Activated T-cell treated with anti-CD3 and anti-CD28 coated beads for 1 hour (primary cell): ENCODE measurements at places on chromosomes 1 and 21.

- no peak for DNase-seq
Observed at GRCh38 chr21:43658769-43659135, 536 bp downstream of the HSF2BP start.

- DNase-seq = no peak
Observed at GRCh38 chr1:166908942-166909341, 32.9 kb upstream of the TADA1 start.

- DNase-seq = peak; percentile 9
Observed at GRCh38 chr1:116503546-116504307, 67.1 kb downstream of the CD58 start.

- DNase-seq = no peak
Observed at GRCh38 chr1:209404577-209404976, 178.9 kb upstream of the CAMK1G start.

DNA sequence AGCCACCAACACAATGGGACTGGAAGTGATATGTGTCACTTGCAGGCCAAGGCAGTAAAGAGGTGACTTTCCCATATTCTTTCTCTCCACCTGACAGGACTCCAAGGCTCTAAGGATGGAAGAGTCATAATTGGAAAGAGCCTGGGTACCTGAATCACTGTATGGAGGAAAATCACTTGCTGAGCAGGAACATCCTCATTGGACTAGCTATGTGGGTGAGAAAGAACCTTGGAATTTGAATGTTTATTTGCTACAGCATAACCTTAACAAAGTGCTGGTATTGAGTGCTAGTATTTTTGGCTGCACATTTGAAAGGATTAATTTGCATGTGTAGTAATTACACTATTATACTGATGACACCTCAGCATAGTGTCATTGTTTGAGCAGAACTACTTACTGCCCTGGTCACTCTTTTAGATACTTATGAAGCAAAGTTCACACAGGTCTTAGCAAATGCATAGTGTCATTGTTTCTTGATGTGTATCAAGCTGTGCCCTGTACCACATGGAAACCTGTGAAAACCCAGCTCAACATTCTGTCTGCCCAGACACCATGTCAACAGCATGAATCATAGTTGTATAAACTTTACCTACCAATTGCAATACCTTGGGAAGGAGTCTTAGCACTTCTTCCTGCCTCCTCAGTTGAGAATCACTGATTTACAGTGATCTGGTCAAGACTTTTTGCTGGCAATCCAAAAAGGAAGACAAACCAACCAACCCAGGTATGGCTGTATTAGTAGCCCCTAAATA is 5.1 kb upstream of the S100A10 start:
- no peak for DNase-seq

- DNase-seq = no peak
Observed at GRCh38 chr1:181674617-181675016, 191.3 kb downstream of the CACNA1E start.

- peak; percentile 24 for DNase-seq
Observed at GRCh38 chr21:34722684-34723300, 54.0 kb downstream of the CLIC6 start.

DNA sequence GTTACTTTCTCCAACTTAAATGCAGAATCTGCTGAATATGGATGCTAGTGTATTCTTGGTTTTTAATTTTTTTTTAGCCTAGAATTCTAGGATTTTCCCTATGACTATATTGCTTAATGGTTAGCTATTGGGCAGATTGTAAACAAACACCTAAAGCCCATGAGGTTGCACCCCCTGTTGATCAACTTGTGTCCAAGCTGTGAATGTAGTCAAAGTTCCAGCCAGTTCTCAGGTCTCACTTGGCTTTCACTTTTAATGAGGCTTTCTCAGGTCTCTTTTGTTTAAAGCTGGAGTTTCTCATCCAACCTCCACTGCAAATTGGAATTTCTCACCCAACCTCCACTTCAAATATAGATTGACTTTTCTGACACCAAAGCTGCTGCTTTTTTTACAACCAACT is 35.9 kb downstream of the FCER1A start:
- DNase-seq = no peak

DNA sequence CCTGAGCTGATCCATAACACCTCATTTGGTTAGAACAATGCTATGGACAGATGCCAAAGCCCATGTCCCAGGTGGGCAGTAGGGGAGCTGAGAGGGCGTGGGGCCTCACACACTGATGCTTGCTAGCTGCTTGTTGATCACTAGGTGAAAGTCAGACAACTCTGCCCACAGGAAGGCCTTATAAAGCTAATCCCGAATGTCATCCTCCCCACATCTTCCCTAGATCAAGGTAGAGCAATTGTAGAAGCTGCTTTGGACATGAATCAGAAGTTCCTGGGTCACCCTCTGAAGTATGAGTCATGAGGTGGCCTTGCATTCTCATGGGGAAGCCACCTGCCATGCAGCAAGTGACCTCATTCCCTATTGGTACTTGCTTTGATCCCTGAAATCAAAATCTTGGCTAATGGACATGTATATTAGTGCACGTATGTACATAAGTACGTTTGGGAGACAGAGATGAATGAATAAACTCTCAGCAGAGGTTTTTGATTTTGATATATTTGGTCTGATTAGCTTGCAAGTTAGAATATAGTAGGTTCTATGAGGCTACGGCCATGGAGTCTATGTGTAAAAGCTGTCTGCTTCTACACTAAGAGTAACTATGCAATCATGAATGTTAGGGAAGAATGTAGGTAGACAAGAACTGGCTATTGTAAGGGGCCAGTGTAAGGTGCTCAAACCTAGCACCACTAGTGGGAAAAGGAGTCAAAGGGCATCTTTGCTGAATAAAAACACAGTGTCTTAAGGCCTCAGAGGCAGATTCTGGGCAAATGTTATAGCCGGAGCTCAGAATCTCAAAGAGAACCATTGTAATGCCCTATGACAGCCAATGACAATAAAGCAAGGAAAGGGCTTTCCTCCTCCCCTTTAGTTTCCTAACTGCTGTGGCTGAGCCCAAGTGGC is 52.6 kb downstream of the ABCA4 start:
- no peak for DNase-seq

GRCh38 chr1:23129846-23130245 is 38.8 kb downstream of the LUZP1 start:
- DNase-seq = no peak

GRCh38 chr1:200316148-200316803 is 93.6 kb downstream of the ZNF281 start:
- DNase-seq = no peak

- no peak for DNase-seq
Observed at GRCh38 chr1:244046907-244047611, 4.0 kb upstream of the ZBTB18 start.

DNA sequence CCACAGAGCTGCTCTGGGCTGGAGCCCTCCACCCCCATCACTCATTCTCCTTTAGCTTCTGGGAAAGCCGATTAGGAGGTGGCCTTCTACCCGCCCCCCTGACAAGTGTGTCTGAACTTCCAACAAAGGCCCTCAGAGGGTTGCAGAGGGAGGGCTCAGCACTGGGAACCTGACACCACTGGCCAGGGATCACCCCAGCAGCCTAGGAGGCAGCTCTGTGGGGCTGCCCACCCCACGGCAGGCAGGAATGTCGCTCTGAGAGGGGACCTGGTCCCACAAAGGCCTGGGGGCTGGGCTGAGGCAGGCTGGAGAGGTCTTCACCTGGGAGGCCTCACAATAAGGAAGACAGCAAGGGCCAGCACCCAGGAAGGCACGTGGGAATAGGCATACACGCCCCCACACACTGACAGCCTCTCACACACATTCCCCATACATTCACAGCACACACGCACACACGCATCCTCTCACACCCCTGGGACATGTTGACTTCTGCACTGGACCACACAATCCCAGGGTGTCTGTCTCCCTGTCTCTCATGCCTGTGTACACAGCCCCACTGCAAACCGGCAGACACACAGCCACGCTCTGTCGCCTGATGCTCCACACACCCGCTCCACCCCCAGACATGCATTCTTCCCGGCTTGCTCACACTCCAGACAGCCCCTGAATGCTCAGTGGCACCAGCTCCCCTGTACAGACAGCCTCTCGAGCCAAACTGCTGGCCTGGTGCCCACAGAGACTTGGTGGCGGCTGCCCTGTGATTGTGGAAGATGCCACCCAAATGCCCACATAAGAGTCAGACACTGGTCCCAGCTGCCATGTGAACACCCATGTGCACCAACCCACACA is 30.7 kb downstream of the DMBX1 start:
- no peak for DNase-seq

- no peak for DNase-seq
Observed at GRCh38 chr1:32356478-32356877, 5.8 kb downstream of the FAM229A start.

DNA sequence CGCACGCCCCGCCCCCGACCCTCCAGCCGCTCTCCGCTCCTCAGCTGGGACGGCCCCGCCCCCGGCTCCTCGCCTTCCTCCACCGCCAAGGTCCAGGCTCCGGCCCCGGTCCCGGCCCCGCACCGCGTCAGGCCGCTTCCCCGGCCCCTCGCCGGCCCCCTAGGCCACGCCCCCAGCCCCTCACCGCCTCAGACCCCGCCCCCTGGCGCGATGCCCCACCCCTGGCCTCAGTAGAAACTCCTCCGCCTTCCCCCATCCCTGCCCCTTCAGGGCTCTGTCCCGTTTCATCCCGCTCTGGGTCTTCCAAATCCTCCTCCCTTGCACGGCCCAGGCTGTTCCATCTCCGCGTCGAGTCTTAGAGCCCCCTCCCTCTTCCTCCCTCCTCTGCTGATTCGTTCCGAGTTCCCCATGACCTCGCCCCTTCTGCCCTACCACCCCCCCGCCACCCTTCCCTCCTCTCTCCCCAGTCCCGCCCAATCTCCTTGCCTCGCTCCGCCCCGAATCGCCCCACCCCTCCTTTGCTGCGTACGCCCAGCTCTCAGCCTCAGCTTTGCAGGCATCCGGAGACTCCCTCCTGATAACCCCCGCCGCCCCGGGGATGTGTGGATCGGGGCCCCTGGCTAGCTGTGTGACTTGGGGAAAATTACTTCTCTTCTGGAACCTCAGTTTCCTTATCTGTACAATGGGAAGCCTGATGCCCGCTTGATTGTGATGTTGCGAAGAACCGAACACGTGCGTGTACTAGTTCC is 448 bp upstream of the ASAP3 start:
- peak; percentile 91 for DNase-seq

- no peak for DNase-seq
Observed at GRCh38 chr1:89724369-89725010, 91.6 kb downstream of the LRRC8C start.

- no peak for DNase-seq
Observed at GRCh38 chr1:28173980-28174297, 2.6 kb downstream of the PTAFR start.
